ENCODE measurements at places on chromosomes 7 and 10. TPM values are rescaled to one million over a fixed set of nuclear protein-coding genes. Genes with fewer than 3 reads are reported as not detected.

Gene EGFR
- polyA plus RNA-seq = 1.5 TPM

Gene GNGT1
- polyA plus RNA-seq = 1.6 TPM

Gene CCDC71L
- polyA plus RNA-seq = 8.4 TPM

Gene CNOT4
- polyA plus RNA-seq = 22.8 TPM

Gene KCP
- polyA plus RNA-seq = 1.1 TPM

Gene PLEKHS1
- polyA plus RNA-seq = not detected

Gene PNLIPRP2
- 0.19 TPM for polyA plus RNA-seq

Gene GAD2
- 0.86 TPM for polyA plus RNA-seq

Gene PDE6C
- 0.06 TPM for polyA plus RNA-seq

Gene EEF1AKMT2
- polyA plus RNA-seq = 29.4 TPM

Gene FOXP2
- polyA plus RNA-seq = 0.31 TPM

Gene HOXA2
- polyA plus RNA-seq = not detected

Gene CACNB2
- 5.0 TPM for polyA plus RNA-seq

Gene ASZ1
- polyA plus RNA-seq = not detected

Gene GATA3
- 0.33 TPM for polyA plus RNA-seq

Gene HGF
- 0.24 TPM for polyA plus RNA-seq

Gene C10orf90
- polyA plus RNA-seq = 0.35 TPM

Gene C10orf53
- not detected for polyA plus RNA-seq

Gene SYCE1
- polyA plus RNA-seq = 0.53 TPM

Gene HOXA4
- not detected for polyA plus RNA-seq

Gene MICU1
- 52.3 TPM for polyA plus RNA-seq

Gene NKX1-2
- polyA plus RNA-seq = 9.4 TPM

Gene OR2A12
- polyA plus RNA-seq = not detected

Gene BBS9
- 27.2 TPM for polyA plus RNA-seq

Gene FAM25G
- polyA plus RNA-seq = not detected

Gene BMPER
- 0.77 TPM for polyA plus RNA-seq

Gene TWIST1
- 0.24 TPM for polyA plus RNA-seq

Gene ACTA2
- polyA plus RNA-seq = 3.9 TPM

Gene FOXI2
- polyA plus RNA-seq = 1.1 TPM

Gene RASSF4
- polyA plus RNA-seq = 17.8 TPM

Gene TEX36
- not detected for polyA plus RNA-seq
